ENCODE measurements at places on chromosomes 5 and 9.

DNA sequence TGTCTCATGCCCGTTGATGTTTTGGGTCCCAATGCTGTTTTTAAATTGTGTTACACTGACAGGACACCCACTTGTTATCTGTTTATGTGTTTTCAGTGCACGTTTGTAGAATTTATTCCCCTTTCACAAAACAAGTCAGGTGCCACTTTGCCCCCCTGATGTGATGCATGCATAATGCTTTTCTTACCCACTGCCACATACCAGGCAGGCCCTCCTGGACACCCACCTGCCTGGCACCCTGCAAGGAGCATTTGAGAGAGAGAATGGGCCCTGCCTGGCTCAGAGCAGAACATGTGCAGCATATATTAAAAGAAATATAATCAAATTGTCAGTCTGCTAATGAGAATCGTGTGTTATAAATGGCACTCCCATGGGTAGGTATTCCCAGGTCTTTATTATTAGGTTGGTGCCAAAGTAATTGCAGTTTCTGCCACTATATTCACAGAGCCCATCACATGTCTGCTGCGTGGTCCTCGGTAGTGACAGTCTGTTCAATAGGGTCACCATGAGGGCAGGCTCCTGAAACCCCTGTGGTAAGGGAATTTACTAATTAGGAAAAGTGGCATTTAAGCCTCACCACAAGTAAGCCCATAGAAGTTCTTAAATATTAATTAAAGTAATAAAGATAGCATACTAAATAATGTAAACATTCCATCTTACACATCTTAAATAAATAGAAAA is 52.2 kb upstream of the CKMT2 start:
- DNase-seq: no peak

DNA sequence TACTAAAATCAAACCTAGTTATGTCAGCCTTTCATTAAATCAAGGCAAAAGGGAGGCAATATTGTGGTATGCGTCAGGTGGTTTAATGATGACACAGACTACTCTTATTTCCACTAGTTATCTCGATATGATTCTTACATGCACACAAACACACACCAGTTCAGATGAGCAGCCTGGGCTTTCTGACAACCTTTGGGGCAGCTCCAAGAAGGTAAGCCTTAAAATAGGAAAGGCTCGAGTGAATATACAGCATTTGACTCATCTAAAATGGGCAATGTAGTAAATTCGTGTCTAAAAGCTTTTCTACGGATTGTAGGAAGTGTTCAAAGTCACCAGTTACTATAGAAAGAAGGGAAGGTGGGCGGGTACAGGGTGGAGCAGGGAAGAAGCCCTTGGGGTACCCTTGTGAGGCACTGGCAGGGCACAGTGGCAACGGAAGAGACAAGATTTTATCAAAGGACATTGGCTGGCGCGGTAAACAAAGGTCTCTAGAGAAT is 1.9 kb downstream of the ANKH start:
- no peak for DNase-seq

DNA sequence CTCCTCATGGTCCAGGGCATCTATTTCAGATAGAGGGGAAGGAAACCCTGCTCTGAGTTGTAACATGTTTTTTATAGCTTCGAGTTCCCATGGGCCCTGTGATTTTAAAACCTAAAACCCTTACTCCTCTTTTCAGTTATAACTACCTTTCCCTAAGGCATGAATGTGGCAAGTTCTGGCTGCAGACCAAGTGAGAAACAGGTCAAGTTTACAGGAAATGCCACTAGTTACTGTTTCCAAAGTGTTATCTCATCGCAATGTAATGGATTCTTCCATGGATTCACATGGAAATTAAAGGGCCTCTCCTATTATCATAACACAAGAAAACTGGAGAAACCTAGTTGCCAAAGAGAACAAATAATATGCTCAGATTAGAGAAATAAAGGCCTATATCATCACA is 574.5 kb upstream of the GRAMD2B start:
- DNase-seq: no peak

DNA sequence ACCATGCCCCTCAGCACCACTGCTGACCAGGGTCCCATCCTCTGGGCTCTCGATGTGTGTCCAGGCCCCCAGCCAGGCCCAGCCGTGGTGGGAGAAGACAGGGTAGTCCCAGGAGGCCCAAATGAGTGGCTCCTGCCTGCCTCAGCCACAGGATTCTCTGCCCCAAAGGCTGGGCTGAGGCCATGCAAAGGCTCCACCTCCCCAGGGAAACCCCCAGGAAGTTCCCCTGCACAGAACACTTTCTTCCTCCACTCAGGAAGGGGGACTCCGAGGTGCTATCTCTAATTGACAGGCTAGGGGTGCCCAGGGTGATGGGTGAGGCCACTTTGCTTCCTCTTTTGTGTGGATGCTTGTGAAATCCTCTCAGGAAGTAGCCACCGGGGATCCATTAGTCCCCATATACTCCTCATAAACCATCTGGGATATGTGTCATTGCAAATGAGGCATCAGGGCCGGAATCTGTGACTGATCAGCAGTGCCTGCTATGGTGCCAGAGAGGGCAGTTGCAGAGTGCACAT is 23.1 kb upstream of the TDRD7 start:
- no peak for DNase-seq

DNA sequence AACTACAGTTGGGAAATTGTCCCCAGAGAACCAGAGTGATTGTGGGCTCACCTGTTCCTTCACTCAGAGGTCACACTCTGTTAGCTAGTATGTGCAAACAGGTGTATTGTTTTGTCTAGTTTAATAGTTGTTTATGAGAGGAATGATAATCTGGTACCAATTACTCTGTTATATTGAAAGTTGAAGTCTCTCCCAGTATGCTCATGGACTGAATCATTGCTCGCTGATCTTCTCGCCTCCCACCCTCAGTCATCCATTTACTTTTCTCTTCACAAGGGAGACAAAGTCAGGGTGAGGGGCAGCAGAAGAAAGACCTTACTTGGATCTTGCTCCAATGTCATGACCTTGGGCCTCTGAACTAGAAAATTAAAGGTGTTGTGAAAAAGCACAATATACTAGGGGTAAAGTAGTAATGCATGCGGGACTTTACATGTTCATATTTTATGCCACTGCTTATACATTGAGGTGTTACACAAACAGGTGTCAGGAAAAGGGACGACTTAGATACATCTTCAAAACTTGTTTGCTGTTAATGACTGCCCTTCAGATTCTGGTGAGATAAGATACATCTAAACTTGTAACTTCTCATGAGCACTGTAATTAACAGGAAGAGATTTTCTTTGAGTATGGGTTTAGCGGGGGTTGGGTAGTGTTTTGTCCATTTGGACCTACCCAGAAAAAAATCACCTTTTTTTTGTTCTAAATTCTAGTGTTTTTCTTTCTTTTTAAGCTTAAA is 36.9 kb downstream of the LNPEP start:
- DNase-seq: no peak

DNA sequence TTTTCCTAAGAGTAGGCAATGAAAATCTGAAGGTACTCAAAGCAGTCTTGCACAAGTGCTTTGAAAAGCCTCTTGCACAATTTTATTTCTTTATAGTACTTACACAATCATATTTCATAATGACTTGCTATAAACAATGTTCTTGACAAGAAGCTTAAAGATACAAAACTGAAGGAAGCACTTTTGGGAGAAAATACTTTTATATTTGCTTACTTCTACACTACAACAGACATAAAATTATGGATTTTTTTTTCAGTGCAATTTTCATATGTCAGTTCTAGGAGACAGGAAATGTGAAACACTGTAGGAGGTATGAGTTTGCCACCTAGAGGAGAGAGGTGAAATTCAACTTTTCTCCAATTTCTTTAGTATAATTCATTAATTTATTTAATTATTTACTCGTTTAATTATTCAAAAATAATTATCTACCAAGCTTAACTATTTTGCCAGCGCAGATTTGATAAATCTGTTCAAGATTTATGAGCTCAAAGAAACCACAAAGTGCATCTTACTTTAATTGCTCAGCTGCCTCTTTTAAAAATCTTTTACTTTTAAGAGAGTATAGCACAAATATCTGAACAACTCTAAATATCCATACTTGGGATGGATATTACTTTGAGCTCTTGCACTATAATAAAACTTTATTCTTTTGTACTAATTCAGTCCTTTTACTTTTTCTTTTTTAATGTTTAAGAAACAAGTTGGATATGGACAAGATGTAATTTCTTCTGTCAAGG is 29.0 kb upstream of the CDKN2B start:
- no peak for DNase-seq

DNA sequence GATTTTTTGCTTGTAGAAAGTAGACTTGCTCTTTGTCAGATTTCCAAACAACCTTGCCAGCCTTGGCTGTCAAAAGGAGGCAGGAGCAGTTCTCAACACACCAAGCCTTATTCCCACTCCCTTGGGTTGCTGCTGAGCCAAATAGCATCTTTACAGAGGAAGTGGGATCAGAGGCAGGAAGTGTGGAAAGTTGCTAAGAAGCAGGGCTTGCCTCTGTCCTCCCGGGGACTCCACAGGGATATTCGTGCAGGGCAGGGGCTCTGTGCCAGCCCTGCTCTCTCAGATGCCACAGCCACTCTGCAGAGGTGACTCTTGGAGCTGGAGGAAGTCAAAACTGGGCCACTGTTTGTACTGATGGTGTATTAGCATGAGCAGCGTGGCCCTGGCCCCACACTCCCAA is 24.3 kb downstream of the PTPDC1 start:
- DNase-seq: no peak

DNA sequence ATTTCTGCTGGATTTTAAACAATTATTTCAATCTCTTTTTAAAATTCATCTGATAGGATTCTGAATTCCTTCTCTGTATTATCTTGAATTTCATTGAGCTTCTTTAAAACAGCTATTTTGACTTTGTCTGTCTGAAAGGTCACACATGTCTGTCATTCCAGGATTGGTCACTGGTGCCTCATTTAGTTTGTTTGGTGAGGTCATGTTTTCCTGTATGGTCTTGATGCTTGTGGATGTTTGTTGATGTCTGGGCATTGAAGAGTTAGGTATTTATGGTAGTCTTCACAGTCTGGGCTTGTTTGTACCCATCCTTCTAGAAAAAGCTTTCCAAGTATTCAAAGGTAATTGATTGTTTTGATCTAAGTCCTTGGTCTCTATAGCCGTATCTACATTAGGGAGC is 39.1 kb downstream of the DENND4C start:
- no peak for DNase-seq

DNA sequence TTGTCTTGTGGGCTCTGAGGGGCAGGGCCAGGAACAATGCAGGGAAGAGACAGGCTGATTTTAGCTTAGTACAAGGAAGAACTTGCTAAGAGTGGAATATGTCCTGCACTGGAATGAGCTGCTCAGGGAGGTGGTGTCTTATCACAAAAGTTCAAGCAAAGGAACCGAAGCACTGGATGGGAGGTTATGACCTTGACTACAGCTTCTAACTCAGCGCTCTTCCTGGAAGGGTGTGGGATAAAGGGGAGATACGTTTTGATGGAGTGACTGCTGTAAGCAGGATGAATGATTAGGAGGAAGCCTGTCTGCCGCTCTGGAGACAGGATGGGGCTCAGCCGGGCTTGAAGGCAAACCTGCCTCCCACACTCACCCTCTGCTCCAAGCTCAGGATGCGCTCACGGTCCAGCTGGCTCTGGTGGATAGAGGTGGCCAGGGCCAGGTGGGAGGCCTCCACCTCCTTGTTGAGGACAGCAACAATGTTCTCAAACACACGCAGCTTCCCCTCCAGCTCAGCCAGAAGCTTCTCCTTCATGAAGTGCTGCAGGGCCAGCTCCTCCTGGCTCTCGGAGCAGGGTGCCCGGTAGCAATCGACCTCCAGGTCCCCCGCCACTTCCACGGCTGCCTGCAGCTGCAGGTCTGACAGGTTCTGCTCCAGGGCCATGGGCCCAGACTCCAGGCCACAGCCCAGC is 13.5 kb downstream of the TRAF1 start:
- no peak for DNase-seq

DNA sequence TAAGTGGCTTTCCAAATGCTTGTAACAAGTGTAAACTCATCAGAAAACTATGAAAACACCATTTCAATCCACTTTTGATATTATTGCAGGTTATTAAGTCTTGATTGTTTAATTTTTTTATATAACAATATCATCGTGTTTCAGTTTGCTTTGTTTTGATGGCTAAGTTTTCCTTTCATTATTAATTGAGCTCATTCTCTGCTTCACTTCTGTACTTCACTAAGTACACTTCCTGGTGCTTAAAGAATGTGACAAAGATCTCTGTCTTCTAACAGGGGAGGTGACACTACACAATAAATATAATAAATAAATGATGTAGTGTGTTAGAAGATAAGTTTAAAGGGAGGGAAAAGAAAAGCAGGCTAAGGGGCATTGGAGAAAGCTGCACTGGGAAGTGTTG is 13.0 kb upstream of the RAD23B start:
- no peak for DNase-seq

GRCh38 chr5:159047086-159047485 is 52.6 kb downstream of the EBF1 start:
- no peak for DNase-seq

GRCh38 chr9:95092262-95093072 is 225.0 kb downstream of the FANCC start:
- no peak for DNase-seq

DNA sequence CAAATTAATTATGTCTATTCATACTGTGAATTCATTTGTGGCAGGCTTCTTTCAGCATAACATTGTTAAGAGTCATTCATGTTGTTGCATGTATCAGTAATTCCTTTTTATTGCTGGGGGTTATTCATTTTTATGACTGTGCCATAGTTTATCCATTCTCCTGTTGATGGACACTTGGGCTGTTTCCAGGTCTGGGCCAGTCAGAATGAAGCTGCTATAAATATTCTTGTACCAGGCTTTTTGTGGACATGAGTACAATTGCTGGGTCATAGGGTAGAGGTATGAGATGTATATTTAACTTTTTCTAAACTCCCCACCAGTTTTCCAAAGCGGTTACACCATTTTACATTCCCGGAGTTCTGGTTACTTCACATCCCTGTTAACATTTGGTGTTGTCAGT is 13.6 kb downstream of the PRPF4 start:
- DNase-seq: no peak

DNA sequence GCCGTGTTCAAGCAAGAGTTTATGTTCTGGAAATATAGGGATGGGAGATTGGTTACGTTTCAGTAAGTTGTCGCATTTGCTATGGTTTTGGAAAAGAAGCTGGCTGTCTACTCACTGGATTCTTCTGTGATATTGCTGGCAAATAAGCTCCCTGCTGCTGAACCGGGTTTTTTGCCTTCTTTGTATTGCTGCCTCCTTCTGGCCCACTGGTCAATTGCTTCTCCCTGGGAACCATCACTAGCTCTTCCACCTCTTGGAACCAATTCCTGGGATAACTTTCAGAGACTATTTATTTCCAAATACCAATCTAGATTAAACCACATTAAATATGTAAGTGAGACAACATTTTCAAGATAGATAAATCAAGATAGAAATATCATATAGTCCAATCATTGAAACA is 43.0 kb downstream of the NUDT12 start:
- no peak for DNase-seq
